CD14-positive monocyte (primary cell): ENCODE measurements at places on chromosomes 3 and 15. TPM values are rescaled to one million over a fixed set of nuclear protein-coding genes. Genes with fewer than 3 reads are reported as not detected.

The RAD18 gene
- polyA plus RNA-seq: 5.1 TPM

The GDPGP1 gene
- polyA plus RNA-seq: 0.53 TPM

The WDR53 gene
- polyA plus RNA-seq: 6.7 TPM

The ALPK3 gene
- polyA plus RNA-seq: 0.04 and 0.12 TPM in 2 replicates

The TMEM202 gene
- polyA plus RNA-seq: not detected

The LRRC49 gene
- polyA plus RNA-seq: 0.51 TPM

The PIAS1 gene
- 23.9 and 47.3 TPM in 2 replicates for polyA plus RNA-seq

The ZBBX gene
- polyA plus RNA-seq: not detected

The TP63 gene
- not detected for polyA plus RNA-seq

The TF gene
- polyA plus RNA-seq: 0.48 and 0.73 TPM in 2 replicates

The GOLGA8T gene
- polyA plus RNA-seq: not detected

The CCDC39 gene
- not detected in 2 replicates for polyA plus RNA-seq

The SCAANT1 gene
- not detected for polyA plus RNA-seq

The TTC21A gene
- 2.2 TPM for polyA plus RNA-seq

The PHC3 gene
- polyA plus RNA-seq: 7.5 TPM

The DCLK3 gene
- not detected for polyA plus RNA-seq

The FOXB1 gene
- not detected for polyA plus RNA-seq

The SLC6A1 gene
- polyA plus RNA-seq: not detected

The A4GNT gene
- polyA plus RNA-seq: not detected in 2 replicates

The IGSF10 gene
- not detected for polyA plus RNA-seq

The ATP6V1A gene
- 14.6 and 35.1 TPM in 2 replicates for polyA plus RNA-seq

The SERINC4 gene
- 0.09 and 0.10 TPM in 2 replicates for polyA plus RNA-seq

The TMEM45A gene
- 0.03 and 0.05 TPM in 2 replicates for polyA plus RNA-seq

The FOXL2 gene
- polyA plus RNA-seq: not detected in 2 replicates

The GOLGA8G gene
- not detected for polyA plus RNA-seq

The PRSS50 gene
- polyA plus RNA-seq: not detected in 2 replicates

The MCF2L2 gene
- polyA plus RNA-seq: 0.13 TPM

The TMEM115 gene
- polyA plus RNA-seq: 14.5 and 16.8 TPM in 2 replicates

The ATP13A5 gene
- polyA plus RNA-seq: not detected

The HRG gene
- not detected for polyA plus RNA-seq

The PP2D1 gene
- 0.56 TPM for polyA plus RNA-seq

The SLC51A gene
- polyA plus RNA-seq: 0.27 TPM in 1 of 2 replicates, not detected in the other

The NMNAT3 gene
- polyA plus RNA-seq: 2.9 and 3.2 TPM in 2 replicates

The NEK10 gene
- polyA plus RNA-seq: not detected

The ZWILCH gene
- 0.59 and 1.4 TPM in 2 replicates for polyA plus RNA-seq

The CRYGS gene
- polyA plus RNA-seq: not detected

The CD80 gene
- polyA plus RNA-seq: 0.20 and 0.87 TPM in 2 replicates

The LRRC31 gene
- polyA plus RNA-seq: not detected

The FRMD5 gene
- polyA plus RNA-seq: not detected

The ADAMTSL3 gene
- polyA plus RNA-seq: not detected

The TRIM42 gene
- not detected for polyA plus RNA-seq

The PLOD2 gene
- polyA plus RNA-seq: not detected

The HGD gene
- 0.23 and 0.29 TPM in 2 replicates for polyA plus RNA-seq

The PPM1L gene
- 5.8 and 7.8 TPM in 2 replicates for polyA plus RNA-seq

The TTBK2 gene
- polyA plus RNA-seq: 4.1 and 9.0 TPM in 2 replicates

The DPPA2 gene
- polyA plus RNA-seq: not detected

The C15orf62 gene
- not detected for polyA plus RNA-seq

The HAPLN3 gene
- 0.65 TPM for polyA plus RNA-seq
